ENCODE measurements at places on chromosomes 5 and 9.
A peak's percentile ranks its signal among the peaks of the same experiment; 100 is the strongest.

DNA sequence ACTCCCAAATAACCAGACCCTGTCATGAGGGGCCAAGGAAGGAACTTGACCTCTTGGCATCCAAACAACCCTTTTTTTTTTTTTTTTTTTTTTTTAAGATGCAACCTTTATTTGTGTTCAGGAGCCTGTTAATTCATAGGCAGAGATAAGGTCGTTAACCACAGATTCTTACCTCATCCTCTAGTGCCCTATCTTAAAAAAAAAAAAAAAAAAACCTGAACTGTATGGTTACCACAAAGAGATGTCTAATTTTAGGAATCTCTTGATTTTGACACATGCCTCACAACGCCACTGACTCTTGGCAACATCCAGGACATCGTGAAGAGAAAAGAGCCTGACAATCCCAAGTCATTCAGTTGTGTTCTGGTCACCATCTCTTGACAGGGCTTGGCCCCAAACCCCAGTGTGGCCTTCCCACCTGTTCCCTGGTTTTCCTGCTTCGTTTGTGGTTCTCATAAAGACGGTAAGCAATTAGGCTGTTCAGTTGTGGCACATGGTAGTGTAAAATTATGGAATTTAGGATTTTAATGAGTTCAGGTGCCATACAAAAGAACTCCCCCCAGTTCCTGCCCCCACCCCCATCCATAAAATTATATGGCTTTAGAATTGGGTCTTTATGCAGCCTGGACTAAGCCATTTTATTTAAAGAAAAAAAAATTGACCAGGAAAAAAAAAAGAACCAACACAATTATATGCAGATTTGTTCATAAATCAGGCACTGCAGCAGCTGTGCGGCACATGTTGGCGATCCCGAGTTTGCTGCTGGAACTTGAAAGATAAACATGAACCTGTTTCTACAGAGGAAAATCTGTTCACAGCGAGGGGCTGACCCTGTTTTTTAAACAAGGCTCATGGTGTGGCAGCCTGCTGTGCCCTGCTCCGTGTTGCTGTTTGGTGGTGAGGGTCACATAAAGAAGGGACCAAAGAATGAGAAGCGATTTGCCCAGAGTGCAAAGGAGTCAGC is 267.8 kb upstream of the CLINT1 start:
- no peak for DNase-seq

DNA sequence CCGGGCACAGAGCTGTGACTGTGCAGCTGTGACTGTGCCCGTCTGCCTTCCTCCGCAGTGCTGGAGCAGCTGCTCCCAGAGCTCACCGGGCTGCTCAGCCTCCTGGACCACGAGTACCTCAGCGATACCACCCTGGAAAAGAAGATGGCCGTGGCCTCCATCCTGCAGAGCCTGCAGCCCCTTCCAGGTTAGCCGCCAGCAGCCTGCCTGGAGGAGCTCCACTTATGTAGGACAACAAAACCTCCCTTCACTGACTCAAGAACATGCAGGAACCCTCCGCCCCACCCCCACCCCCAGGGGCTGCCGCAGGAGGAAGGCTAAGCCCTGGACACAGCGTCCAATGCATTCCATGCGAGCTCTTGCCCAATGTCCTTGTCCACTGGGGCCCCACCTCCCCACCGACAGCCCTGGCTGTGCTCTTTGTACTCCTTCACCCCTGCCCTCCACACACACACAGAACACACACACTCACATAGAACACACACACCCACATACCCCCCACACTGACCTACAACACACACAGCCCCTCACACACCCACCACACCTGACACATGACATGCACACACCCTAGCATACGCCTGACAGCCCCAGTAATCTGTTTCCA is 27.9 kb downstream of the AFAP1L1 start:
- no peak for DNase-seq

- DNase-seq, result no peak
Measured at GRCh38 chr5:128763321-128763720, 202.0 kb upstream of the SLC27A6 start.

DNA sequence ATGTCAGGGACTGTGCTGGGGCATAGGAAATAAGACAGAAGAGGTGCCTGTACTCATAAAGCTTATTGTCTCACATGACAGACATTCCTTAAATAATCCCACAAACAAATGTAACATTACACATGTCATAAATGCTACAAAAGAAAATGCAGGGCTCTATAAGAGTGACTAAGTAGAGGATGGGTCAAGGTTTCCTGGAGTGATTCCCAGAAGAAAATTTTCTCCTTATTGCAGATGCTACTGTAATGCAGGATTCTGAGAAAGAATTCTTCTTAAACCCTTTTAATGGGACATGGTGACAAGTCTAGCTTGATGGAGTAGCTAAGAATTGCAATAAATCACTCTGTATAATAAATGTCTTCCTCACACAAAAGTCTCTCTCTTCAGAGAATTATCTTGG is 55.7 kb downstream of the SH3TC2 start:
- no peak for DNase-seq

DNA sequence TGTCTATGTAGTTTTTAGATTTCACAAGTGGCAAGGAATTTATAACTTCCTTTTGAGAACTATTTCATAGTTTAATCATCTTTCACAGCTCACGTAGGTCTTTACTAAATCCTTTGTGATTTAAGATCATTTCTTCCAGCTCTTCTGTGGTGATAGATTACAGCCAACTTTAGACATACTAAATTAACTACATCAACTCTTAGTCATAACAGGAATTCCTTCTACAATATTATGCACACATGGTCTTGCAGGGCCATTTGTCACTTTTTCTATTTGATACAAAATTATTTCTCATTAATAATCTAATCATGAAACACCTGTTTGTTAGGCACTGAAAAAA is 208.4 kb downstream of the PDE4D start:
- DNase-seq, result no peak

- no peak for DNase-seq
Measured at GRCh38 chr9:16276866-16277265, 593.6 kb downstream of the BNC2 start.

- DNase-seq, result no peak
Measured at GRCh38 chr9:5453673-5454072, 3.3 kb downstream of the CD274 start.

DNA sequence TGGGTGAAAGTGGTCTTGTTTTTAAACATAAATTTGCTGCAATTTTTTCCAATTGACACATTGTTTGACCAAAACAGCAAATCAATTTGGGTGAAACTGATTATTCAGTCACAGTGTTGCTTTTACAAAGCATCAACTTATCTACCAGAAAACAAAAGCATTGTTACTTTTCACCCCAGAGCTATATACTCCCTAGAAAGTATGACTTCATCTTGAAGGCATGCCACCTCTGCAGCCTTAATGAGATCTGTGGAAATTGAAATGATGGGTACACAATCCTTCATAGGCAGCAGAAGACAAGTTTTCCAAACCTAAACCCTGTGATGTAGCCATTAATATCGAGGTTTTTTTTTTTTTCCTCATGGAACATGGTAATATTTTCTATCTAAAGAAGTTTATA is 615.9 kb downstream of the CHSY3 start:
- DNase-seq, result no peak

DNA sequence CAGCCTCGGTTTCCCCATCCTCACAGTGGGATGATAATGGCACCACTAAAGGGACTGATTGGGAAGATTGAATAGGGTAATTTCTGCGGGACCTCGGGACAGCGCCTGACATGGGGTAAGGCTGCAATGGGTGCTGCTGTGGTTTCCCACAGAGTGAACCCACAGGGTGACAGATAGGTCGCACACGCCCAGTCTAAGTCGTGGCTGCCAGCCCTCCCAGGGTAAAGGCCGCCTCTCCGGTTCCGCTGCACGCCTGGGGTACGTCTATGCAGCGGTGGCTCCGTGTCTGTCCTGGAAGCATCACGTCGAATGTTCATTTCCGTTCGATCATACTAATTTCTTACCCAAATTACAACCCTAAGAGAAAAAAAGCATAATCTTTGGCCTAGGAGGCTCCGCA is 631 bp downstream of the CFAP77 start:
- DNase-seq, result no peak

DNA sequence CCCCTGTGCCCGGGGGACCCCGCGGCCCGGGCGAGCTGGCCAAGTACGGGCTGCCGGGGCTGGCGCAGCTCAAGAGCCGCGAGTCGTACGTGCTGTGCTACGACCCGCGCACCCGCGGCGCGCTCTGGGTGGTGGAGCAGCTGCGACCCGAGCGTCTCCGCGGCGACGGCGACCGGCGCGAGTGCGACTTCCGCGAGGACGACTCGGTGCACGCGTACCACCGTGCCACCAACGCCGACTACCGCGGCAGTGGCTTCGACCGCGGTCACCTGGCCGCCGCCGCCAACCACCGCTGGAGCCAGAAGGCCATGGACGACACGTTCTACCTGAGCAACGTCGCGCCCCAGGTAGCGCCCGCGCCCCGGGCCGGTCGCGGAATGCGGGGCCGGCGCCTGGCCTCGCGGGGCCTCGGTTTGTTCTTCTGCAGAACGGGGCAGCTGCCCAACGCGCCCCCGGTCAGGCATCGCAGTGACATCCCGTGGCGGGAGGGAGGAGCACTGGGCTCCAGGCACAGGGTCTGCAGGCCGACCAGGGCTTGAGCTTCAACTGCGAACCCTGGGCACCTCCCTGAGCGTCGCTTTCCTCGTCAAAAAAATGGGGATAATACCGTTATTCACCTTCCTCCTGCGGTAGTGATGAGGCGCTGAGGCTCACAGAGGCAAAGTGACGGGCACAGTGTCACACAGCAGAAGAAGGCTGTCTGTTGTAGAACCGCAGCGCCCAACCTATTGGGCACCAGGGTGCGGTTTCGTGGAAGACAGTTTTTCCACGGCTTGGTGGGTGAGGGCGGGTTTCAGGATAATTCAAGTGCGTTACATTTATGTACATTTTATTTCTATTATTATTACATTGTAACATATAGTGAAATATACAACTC is 777 bp downstream of the ENDOG start:
- DNase-seq, result peak; percentile 30

- no peak for DNase-seq
Measured at GRCh38 chr9:75069171-75069570, 18.8 kb downstream of the NMRK1 start.

DNA sequence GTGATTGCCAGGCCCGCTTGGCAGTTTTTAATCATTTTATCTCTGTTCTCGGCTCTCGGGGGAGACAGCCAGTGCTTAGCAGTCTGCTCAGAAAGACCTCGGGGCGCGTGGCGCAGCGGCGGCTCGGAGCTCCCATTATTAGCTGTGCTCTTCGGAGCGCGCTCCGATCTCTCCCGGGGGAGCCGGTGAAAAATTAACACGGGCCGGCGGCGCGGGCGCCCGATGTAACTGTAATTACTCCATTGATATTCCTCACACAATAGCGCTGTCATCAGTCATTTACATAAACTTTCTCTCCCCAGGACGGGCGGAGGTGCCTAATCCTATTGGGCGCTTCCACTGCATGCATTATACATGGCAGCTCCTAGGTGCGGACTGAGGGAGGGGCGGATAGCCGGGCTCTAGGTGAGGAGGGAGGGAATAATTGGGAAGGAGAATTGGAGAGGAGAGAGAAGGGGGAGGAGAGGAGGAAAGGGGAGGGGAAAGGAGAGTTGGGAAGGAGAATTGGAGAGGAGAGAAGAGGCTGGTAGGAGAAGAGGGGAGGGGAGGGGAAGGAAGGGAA is 24.9 kb downstream of the LMX1B start:
- DNase-seq, result no peak

GRCh38 chr5:106940986-106941385 is 729.8 kb downstream of the EFNA5 start:
- no peak for DNase-seq

DNA sequence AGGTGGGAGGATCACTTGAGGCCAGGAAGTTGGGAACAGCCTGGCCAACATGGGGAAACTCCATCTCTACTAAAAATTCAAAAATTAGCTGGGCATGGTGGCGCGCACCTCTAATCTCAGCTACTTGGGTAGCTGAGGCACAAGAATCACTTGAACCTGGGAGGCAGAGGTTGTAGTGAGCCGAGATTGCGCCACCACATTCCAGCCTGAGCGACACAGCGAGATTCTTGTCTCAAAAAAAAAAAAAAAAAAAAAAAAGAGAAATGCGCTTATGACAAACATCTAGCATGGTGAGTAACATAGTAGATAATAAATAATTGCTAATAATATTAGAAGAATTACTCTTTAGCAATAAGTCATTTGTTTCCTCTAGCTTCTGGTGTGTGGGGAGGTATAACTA is 25.9 kb downstream of the RUSC2 start:
- no peak for DNase-seq

GRCh38 chr9:70934642-70935041 is 186.8 kb downstream of the TRPM3 start:
- no peak for DNase-seq

DNA sequence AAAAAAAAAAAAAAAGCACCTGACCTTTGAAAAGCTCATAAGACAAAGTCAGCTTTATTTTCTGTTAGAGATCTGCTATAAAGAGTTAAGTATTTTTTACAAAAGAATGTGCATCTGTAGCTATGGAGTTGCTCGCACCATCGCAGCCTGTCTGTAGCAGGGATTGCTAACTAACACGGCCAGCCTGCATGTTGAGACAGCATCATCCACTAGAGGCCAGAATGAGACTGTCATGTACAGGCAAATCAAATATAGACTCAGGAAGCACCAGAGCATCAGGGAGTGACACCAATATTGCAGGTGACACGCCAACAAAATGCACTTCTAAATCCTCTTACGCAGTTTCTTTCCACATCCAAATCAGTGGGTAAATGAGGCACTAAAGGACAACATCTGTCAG is 136.3 kb upstream of the RASEF start:
- DNase-seq, result no peak

DNA sequence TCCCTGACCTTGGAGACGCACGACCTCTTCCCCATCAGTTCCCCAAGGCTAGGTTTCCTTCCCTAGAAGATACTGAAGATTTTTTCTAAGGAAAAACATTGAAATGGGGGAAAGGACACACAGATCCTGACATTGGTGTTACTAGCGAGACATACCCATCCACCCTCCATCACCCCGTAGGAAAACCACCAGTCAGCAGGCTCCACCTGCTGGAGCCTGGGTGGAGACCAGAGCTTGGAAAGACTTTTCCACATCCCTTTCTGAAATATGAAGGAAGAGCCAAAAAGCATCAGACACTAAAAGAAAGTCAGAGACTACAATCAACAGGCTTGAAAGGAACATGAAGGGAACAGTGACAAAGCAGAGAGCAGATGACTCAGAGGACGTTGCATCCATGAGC is 638.0 kb downstream of the IRX1 start:
- DNase-seq, result no peak

DNA sequence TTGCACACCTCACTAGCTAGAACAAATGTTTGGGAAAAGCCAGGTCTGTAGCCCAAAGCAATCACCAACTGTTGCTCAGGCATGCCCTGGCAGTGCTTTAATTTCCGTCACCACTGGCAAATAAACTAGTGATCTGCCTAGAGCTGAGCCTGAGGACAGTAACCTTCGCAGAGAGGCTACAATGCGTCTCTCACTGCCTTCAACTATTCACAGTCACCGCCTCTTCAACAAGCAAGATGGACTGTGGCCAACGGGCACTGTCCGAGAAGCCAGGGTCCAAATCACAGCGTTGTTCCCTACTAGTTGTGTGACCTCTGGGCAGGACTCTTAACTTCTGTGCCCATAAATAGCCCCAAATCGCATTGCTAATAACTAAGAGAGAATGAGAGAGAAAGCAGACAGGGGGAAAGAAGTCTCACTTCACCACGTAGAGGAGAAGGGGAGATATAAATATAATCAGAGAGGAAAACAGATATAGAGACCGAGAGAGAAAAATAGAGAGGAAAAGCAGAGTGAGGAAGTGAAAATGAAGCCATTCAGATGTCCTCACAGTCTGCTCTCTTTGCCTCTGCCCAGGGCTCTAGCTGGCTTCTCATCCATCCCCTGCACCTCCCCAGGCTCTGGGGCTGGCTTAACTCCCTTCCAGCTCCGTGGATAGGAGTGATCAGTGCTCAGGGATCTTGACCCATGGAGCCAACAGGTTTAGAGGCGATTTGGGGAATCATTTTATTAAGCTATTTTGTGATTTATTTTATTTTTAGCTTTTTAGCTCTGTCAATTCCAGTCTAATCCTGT is 157.9 kb downstream of the ZDHHC21 start:
- no peak for DNase-seq

Data from CD4-positive, alpha-beta T cell treated with Interleukin-4 for 4 hours (primary cell).